ENCODE measurements at places on chromosomes 6 and 20.

DNA sequence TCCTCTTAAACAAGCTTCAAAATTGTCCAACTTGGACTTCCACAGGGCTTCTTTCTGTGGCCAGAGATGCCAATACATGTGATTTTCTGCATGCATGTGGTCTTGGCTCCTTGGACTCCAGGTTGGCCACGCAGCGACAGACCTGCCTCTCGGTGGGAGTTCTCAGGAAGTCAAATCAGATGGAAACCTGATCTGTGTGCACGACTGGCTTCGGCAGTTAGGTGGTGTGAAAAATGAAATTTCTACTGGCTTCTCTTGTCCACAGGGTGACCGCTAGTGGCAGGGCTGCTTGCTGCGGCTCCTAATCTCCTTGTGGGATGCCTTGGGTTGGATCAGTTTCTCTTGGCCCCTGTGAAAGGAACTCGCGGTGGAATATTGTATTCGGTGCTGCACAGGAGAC, 57.3 kb downstream of the PHACTR3 start:
- no peak for DNase-seq

DNA sequence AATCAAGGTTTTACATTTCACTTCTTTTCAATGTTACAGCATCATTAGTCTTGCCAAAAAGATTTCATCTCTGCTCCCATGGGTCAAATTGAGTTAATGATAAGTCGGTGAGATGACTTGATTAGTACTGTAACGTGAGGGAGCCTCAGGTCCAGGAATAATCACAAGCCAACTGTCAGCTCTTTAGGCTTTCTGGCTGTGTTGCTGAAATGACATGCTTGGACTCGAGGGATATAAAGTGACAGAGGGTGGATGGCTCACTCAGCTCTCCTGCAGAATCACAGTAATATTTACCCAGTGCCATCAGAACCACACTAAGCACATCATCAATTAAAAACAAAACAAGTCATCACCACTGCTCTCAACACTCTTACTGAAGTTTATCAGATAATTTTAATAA, 196.2 kb upstream of the THEMIS start:
- no peak for DNase-seq

DNA sequence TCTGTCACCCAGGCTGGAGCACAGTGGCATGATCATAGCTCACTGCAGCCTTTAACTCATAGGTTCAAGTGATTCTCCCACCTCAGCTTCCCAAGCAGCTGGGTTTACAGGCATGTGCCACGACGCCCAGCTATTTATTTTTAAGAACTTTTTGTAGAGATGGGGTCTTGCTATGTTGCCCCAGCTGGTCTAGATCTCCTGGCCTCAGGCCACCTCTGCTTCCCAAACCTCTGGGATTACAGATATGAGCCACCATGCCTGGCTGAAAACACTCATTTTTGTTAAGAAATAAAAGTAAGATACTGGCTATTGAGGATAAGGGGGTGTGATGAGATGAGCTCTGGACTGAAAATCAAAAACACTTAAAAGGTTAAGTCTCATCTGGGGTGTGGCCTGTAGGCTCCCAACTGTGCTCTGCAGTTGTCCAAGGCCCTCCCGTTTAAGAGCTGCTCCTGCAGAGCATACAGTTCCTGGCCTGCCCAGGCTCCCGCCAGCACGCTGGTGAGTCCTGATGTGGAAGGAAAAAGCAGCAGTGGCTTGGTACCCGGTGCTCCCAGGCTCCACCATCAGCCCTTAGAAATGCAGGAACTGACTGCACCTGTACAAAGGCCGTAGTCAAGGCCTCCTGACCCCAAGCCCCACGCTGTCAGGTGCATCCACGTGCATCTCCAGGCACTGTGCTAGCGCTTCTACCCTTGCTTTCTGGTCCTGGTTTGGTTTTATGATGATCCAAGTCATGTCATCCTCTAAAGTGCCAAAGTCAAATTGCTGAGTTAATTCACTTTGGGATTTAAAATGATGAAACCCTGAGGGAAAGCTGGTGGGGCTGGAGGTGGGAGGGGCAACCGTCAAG, 111.5 kb downstream of the TMEM242 start:
- no peak for DNase-seq

- no peak for DNase-seq
Observed at GRCh38 chr6:87334683-87335082, 5.6 kb upstream of the GJB7 start.

DNA sequence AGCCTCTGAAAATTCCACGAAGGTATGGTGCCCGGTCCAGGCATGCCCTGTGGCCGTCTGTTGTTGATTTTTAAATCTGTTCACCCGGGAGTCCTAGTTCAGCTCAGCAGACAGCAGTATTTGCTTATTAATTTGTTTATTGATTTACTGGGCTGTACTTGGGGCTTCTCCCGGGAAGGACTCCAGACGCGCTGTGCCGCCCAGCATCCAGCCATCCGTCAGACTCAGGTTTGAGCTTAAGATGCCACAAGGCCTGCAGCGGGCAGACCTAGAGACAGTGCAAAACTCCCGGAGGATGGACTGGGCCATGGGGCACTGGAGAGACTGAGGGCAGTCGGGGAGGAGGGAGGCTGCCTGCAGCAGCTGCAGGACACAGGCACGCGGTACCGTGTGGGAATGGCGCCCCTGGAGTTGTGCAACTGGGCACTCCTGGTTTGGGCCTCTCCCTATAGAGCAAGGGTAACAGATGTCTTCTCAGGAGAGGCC, 17.3 kb upstream of the CCDC167 start:
- no peak for DNase-seq

GRCh38 chr6:42978487-42978838, 518 bp downstream of the PEX6 start:
- DNase-seq, result no peak

GRCh38 chr6:40933864-40934263, 105.2 kb downstream of the UNC5CL start:
- no peak for DNase-seq

DNA sequence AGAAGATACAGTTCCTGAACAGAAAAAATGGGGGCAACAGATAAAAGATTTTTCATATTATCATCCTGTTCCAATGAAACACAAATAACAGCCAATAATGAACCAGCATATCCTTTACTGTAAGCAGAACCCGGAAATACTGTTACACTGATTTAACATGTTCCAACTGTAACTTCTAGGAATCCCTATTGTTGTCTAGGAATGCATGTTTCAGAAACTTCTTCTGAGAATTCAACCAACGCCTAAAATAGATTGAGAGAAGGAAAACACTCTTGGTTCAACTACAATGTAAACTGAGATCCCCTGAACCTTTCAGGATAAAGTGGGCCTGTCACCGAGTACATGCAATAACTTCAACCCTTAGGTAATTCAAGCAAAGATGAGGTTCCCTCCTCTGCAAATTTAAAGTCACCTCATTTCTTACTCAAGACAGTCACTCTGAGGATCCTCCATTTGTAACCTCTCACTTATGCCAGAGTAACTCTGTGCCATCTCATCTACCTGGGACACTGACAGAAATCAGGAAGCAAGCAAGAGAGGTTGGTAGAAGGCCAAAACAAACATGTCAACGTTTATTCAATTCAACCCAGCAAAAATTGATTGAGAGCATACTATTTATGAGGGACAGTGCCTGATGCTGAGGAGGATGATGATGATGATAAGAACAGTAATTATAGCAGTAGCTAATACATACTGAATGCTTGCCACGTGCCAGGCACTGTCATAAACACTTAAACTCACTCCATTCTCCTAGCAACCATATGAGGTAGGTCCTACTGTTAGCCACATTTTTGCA, 14.1 kb downstream of the UBE3D start:
- DNase-seq, result no peak

- no peak for DNase-seq
Observed at GRCh38 chr6:31572041-31572911, at the start of gene LTA. LTA (plus strand) TSS chr6:31572289; CDS start chr6:31572743, 454 bp downstream.

- DNase-seq, result no peak
Observed at GRCh38 chr6:45955597-45955996, 60.1 kb downstream of the CLIC5 start.

DNA sequence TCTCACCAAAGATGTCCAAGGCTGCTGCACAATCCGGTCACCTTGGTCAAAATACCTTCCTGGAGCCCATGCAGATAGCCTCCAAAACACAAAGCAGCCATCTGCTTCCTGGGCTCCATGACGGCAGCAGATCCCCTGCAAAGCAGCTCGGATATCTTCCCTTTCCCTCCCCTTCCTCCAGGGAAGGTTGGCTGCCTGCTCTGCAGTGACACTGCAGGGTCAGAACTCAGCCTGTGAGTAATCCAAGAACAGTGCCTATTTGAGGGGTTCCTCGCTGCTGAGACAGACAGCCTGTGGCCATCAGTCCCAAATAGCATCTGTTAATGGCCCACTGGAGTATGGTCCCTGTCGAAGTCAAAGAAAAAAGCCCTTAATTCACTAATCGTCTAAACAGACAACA, 270.8 kb downstream of the PREX1 start:
- no peak for DNase-seq

DNA sequence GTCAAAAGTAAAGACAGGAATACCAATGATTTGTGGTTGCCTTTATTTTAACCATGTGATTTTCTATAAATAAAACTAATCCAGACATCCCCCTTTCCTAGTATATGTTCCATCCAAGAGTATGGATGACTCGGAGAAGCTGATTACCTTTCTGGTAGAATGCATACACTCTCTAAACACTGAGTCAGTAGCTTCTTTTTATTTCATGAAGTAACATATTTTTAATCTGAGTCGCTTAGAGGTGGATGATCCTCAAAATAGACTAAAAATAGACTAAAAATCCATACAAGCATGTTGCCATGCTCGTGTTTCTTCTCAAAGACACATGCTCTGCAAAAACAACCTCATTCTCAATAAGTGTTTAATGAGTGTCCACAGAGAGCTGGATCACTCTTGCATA, 263.7 kb downstream of the COL12A1 start:
- no peak for DNase-seq

GRCh38 chr6:101803136-101803535, 409.6 kb downstream of the GRIK2 start:
- DNase-seq, result no peak

GRCh38 chr6:92510137-92510536, 909.2 kb downstream of the EPHA7 start:
- DNase-seq, result no peak

DNA sequence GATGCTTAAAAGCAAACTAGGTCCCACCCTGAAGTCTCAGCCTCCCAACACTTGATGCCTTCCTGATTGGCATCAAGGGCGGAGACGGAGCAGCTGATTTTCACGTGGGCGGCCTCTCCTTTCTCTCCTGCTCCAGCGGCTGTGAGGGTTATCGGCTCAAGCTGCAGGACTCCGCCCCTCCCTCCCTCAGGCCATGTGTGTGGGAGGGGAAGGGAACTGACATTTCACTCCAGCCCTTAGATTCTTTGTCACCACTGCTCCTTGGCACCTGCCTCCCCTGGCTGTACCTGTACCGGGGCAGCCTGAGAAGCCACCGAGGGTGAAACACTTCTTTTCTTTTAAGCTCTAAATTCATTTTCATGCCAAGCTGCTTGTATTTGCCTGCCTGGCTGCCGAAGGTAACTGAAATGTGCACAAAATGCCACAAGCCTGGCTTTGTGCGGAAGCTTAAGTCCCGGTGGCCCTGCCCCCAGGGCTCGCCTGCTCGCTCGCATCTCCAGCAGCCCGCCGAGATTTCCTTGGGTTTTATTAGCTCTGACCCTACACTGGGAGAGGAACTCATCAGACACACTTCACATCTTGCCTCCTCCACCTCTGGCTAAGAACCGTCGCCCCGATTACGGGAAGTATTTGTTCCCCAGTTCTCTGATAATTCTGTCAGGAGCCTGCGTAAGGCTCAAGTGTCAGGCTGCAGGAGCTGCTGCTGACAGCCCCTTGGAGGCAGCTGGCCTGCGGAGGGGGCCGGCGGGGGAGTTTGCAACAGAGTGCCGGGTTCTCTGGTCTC, 9.6 kb upstream of the CPNE5 start:
- DNase-seq, result no peak

DNA sequence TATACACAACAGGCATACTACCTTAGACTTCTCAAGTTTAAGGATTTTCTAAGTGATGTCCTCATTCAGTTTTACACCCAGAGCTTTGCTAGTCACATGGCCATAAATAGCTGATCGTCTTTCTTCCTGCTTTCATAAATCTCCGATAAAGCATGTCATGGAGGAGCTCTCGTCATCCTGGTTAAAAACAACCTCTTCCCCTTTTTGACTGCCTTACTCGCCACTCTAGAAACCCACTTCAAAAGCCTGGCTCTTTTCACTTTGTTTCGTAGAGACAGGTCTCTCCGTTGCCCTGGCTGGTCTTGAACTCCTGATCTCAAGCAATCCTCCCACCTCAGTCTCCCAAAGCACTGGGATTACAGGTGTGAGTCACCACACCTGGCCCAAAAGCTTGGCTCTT, 67.0 kb upstream of the SMIM29 start:
- no peak for DNase-seq

- no peak for DNase-seq
Observed at GRCh38 chr6:33850296-33850695, 46.5 kb upstream of the MLN start.

GRCh38 chr6:84224251-84224650, 3.2 kb downstream of the CEP162 start:
- DNase-seq, result no peak

GRCh38 chr20:48944663-48945297, 23.3 kb downstream of the ARFGEF2 start:
- no peak for DNase-seq

DNA sequence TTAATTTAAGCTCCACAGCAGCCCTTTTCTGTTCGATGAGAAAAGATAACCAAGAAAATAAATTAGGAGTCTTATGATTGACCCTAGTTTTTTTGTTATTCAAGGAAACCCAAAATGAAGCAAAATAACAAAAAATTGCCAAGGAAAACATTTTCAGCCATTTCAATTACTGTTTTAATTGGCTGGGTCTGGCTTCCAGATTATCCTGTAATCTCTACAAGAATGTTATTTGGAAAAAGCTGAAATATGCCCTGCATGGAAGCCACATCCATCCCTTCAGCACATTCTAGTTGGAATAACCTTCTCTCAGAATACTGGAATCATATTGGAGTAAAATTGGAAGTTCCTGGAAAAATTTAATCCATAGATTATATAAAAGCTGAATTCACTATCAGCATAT, 191.1 kb upstream of the CCN2 start:
- DNase-seq, result no peak

DNA sequence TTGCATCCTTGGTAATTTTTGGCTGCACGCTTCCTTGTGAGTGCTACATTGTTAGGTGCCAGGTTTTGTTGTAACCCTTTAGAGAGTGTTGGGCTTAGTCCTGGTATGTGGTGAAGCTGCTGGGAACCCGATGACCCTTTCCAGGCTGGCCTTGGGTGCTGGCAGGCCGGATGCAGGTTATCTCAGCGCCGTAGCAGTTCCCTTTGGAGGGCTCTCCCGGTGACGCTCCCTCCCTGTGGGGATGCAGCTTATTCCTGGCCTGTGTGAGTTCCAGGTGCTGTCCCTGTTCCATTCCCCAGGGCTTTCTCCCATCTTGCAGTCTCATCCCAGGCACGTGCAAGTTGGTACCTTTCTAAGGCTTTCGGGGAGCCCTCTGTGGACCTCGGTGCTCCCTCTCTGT, 13.9 kb upstream of the BHLHE23 start:
- no peak for DNase-seq

Measured in HCT116 (cell line).